Stimulated activated CD8-positive, alpha-beta memory T cell treated with anti-CD3 and anti-CD28 coated beads, Interleukin-7, amount 100 ng/mL, for 4 hours (primary cell): ENCODE measurements at places on chromosomes 7 and 10.

DNA sequence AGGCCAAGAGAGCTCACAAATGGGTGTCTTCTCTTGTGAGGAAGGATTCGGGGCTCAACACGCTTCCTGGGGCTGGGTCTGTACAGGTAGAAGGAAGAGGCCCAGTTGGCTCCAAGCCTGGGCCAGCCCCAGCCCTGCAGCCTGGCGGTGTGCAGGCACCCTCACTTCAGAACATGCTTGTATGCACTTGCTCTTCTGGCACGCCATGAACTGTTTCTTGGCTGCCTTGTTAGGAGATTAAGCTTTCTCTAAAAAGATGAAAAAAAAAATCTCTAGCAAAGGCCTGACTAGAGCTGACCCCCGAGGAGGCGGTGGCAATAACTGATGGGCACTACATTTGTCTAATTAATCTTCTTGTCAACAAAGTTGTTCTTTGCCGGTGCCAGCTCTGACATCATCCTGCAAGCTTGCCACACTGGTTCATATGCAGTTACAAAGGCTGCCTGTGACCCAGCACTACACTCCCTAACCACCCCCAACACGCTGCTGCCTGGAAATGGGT, 94.7 kb downstream of the WDR11 start:
- no peak for DNase-seq

DNA sequence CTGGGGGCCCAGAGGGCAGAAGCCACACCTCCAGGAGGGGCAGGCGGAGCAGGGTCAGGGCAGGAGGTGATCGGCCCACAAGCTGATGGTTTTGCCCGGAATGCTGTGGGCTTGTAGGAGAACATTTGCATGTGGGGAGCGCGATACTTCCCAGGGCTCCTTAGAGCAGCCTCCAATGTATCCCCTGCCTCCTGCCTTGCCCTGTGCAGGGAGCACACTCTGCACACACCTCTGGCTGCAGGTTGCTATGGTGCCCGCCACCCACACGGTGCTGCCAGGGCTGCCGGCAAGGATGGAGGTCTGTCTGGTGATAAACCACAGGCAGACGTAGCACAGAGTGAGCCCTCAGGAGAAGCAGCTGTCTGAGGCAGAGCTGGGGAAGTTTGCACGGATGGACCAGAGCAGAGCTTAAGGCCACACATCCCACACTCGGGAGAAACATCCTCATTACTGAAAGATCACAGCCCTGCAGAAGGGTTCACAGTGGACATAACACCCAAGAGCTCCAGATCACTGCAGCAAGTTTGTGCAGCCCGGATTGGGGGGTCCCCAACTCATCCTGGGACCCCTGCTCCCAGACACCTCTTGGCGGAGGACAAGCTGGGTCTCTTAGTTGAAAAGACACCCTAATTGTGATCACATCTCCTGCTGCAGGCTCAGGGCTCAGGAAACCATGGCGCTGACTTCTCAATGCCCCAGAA, 41.8 kb downstream of the VIPR2 start:
- no peak for DNase-seq

GRCh38 chr10:12954866-12955265, 46.6 kb downstream of the CCDC3 start:
- no peak for DNase-seq

GRCh38 chr7:138008019-138008587, 6.2 kb upstream of the CREB3L2 start:
- no peak for DNase-seq

DNA sequence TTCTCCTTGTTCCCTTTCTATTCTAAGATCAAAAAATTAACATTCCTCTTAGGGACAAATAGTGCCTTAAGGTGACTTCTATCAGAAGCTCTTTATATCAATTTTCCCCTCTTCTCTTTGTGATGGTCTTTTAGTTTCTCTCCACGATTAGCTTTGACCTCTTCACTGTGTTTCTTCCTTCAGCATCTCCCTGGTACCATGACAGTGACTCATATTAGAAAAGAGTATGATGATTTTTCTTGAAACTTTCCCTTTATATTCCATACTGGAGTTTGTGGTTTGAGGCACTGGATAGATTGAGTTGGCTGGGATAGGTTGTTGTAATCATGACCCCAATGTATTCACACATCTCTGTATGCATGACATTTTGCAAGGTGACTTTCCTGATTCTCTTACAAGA, 335.6 kb upstream of the GLI3 start:
- no peak for DNase-seq
